ENCODE measurements at places on chromosomes 7 and 10.

GRCh38 chr10:61847640-61848039, 53.9 kb upstream of the ARID5B start:
- no peak for DNase-seq

DNA sequence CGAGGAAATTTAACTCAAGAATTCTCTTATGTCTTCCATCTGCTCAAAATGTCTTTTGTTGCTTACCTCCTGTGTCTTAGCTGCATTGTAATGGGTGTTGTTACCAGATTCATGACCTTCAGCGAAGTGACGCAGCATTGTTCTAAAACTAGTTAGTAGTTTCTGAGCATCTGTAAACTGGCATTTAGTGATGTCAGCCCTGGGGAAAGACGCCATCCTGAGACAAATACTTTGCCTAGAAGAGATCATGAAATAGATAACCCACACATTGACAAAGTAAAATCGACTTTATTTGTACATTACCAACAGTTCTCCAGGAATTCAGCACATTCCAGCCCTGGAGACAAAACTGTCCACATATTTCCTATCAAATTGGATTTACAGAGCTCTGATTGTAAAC, 87.8 kb downstream of the GPAM start:
- no peak for DNase-seq

GRCh38 chr7:2622869-2623697, 8.7 kb upstream of the TTYH3 start:
- no peak for DNase-seq

DNA sequence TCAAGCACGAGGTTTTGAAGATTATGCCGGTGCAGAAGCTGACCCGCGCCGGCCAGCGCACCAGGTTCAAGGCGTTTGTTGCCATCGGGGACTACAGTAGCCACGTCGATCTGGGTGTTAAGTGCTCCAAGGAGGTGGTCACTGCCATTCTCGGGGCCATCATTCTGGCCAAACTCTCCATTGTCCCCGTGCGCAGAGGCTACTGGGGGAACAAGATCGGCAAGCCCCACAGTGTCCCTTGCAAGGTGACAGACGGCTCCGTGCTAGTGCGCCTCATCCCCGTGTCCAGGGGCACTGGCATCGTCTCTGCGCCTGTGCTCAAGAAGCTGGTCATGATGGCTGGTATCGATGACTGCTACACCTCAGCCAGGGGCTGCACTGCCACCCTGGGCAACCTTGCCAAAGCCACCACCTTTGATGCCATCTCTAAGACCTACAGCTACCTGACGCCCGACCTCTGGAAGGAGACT, 284.7 kb downstream of the GPR37 start:
- DNase-seq, result no peak

- no peak for DNase-seq
Measured at GRCh38 chr7:90853205-90853604, 257.1 kb downstream of the CDK14 start.

GRCh38 chr10:126124668-126125349, 228.4 kb downstream of the FANK1 start:
- DNase-seq, result no peak

DNA sequence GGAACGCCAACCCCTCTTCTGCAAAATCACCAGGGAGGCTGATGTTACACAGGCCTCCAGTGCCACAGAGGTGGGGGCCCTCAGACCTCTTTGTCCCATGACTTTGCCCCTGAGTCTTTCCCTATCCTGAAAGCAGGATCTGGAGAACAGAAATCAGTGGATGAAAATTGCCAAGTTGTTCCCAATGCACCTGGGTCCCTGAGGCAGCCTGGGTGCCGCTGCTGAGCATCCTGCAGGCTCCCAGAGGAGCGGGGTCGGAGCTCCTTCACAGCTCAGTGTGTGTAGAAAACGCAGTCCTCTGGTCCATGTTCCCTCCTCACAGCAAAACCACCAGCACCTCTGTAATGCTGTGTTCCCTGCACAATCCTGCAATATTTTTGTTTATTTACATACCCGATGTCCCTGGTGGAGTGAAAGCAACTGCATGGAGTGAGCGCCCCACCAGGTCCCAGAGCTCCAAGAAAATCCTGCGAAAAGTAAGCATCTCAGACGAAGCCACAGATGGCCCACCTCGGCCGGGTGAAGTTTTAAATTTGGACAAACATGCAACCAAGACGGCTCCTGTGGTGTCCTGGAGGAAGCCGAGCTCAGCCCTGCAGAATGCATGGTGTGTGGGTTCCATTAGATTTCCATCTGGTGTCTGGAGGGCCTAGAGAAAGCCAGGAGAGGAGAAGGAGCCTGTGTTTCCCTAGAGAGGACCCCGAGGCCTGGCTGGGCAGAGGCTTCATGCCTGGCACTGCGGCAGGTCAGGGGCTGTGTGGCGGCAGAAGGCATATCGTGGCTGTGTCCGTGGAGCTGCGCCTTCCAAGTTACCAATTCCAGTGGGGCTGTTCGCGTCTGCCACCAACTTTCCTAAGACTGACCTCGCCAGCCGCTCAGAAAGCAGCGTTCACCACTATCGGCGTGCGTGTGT, 235.2 kb downstream of the WDR37 start:
- no peak for DNase-seq

DNA sequence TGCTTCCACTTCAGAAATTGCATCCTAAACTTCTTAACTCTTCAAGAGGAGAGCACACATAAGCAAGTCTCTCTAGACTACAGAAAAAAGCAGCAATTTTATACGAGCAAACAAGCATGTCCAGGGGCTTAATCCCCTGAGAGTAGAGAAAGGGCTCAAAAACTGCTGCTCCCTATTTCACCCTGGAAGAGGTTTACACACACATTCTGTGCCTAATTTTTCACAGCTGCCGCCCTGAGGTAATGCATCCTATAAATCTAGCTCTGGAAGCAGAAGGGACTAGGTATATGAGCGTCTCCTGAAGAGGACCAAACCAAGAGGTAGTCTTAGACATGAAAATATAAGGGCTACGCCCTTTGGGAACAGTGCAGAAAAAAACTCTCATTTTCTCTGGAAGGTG, 73.1 kb downstream of the CRPPA start:
- no peak for DNase-seq

DNA sequence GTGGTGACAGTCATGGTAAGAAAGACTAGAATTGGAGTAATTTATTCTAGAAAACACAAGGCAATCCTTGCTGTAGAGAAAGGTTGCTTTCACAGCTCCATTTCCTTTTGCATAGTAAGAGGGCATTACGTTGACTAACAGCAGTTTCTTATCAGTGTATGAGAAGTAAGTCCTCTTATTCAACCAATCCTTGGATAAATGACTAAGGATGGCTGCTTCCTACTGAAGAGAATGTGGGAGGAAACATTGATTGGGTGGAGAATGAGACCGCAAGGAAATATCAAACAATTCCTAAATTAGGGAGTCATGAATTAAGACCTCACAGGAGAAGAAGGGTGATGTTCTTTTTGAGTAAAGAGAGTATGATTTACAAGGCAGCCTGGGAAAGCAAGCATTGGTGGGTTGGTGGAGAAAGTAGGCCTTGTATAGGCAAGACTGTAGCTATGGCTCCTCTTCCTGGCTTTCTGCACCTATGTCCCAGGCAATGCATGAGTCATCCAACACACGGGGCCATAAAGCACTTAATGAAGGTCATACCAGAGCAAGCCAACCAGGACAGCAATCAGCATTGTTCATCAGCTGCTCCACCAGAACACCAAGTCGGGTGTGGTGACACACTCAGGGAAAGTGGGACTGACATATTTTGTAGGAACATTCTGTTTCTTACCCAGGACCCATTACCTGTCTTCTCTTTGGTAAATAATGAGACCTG, 5.6 kb downstream of the MGAM start:
- no peak for DNase-seq

- DNase-seq, result no peak
Measured at GRCh38 chr10:11691319-11691755, 50.8 kb upstream of the ECHDC3 start.

- DNase-seq, result no peak
Measured at GRCh38 chr7:114953724-114954123, 31.8 kb downstream of the MDFIC start.

- DNase-seq, result peak; percentile 10
Measured at GRCh38 chr10:12194752-12195271, 879 bp downstream of the NUDT5 start.
